ENCODE measurements at places on chromosomes 7 and 10.

DNA sequence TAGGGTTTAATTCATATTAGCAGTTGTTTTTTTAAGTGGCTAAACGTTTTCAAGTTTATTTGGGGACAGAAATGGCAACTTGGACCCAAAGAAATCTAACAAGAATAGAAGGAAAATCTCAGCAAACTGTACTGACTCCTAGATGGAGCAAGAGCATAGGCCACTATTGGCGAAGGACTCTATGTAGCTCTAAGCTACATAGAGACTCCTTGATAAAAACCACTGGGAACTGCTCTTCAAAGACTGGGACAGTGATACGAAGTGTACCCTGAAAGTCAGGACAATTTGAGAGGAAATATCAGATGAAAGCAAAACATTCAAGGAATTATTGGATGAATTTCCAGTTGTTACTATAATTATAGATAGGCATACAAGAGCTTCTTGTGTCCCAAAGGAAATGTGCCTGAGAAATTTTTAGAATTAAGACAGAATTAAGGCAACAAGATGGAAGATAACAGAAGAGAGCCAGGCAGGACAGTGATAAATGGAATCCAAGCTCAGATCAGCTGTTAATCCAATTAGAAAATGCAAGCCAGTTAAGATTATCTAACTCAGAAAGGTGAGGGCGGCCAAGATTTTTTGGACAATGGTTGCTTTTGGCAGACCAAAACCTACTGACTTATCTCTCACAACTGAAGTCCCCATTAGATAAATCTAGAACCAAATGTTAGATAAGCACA lies 103.7 kb upstream of the IFRD1 start:
- DNase-seq: no peak

GRCh38 chr7:157427811-157428553 lies 91.2 kb downstream of the DNAJB6 start:
- no peak for DNase-seq

DNA sequence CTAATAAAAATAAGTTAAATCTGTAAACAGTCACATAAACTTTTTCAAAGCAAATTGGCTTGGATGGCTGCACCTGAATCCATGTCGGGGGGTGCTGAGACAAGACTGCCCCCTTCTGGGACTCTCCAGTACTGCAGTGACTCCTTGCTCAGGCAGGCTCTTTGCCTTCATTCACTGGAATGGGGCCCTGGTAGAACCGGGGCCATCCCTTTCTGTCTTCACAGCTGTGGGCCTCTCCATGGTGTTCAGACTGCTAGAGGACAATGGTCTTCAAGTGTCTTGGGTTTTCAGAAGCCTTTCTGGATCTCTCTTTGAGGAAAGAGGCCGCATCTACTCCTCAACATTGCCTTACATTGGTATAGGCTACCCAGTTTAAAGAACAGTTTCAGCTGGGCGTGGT lies 16.1 kb upstream of the IMPDH1 start:
- DNase-seq: peak; percentile 61

GRCh38 chr7:70334871-70335270 lies 736.6 kb downstream of the AUTS2 start:
- no peak for DNase-seq

DNA sequence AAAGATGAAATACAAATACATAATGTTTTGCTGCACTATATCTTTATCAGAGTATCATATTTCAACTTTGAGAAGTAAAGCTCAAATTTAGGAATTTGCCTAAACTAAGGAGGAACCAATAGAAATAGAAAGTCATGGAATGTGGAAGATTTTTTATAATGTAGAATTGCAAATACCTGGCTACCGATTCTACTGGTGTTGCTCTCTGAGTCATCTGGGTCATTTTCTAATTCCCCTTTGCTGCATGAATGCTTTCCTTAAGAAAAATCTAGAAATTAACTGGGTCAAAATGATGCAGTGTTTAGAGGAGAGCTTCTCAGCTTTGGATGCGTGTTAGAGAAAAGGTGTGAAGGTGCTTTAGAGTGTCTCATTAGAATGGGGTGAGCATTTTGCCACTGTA lies 568.9 kb upstream of the ANKRD30A start:
- DNase-seq: no peak

DNA sequence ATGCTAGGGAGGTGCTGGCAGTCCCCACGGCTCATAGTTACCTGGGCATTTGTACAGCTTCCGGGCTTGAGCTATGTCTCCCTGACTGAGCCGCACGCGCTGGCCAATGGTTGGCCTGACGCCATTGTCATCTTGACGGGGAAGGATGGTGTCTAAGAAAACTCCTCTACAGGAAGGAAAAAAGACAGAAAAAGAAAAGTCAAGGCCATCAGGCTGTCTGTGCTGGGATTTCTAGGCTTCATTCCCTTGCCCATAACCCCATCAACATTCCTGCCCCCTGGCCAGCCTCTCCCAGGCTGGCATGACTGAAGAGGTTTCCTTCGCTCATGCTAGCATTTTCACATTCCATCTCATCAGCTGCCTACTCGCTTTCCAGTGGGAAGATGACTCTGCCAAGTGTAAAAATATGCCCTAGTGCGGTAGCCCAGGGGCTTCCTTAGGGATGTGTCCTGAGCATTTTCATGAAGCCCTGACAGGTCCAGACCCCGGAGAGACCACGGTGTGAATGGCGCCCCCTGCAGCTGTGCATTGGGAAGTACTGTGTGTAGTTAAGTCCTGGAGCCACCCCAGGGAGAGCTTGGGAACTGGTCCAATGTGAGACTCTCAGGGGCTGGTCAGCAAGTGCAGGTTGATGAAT lies 54.5 kb upstream of the OPALIN start:
- no peak for DNase-seq

DNA sequence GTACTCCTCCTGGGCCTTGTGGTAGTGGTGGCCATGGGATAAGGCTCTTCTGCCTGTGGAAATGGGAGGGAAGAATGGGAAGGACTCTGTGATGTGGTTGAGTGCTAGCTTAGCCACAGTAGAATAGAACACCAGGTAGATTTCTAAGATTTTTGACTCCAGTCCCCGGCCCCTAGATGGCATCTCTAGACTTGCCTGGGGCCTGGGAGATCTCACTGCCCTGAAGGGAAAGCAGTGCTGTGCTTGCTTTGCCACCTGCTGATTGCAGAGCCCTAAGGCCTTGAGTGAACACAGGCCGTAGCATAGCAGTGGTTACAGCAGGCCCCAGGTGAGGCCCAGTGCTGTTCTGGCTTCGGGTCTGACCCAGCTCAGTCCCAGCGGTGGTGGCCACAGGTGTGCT lies 252.0 kb downstream of the TCF7L2 start:
- DNase-seq: no peak

- DNase-seq: no peak
These were observed 186.2 kb downstream of the CFTR start for GRCh38 chr7:117666031-117666430.

GRCh38 chr10:110993024-110993693 lies 73.8 kb downstream of the SHOC2 start:
- no peak for DNase-seq
